ENCODE measurements at places on chromosomes 7 and 10.
A peak's percentile ranks its signal among the peaks of the same experiment; 100 is the strongest.

DNA sequence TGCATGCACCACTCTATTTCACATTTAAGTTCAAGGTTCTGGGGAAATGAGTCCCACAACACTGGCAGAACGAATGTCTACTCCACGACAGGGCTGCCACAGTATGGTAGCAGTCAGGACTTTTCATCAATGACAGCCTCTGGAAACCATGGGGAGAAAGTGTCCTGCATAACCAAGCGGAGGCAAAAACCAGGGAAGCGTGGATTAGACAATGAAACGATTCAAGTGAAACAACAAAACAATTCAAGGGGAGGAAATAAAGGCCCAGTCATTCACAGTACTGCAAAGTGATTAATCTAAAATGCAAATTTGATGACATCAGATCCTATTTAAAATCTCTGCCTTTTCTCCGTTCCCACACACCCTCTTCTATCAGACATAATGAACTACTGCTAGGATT is 168.2 kb downstream of the DPY19L1 start:
- DNase-seq, result no peak

DNA sequence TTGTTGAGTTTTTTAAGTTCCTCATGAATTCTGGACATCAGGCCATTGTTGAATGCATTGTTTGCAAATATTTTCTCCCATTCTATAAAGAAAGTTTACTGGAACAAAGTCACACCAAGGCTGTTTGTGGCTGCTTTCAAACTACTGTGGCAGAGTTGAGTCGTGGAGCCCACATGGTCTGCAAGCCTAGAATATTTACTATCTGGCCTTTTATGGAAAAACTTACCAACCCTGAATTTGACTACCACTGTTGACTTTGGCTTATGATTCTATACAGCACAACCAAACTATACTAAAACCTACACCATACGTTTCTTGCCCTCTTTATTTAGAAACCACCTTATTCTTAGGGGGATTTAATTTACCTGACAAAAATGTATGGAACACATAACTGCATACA is 239.1 kb downstream of the KCNMA1 start:
- DNase-seq, result no peak

GRCh38 chr10:52879091-52879807 is 106.7 kb upstream of the MBL2 start:
- DNase-seq, result peak; percentile 26

DNA sequence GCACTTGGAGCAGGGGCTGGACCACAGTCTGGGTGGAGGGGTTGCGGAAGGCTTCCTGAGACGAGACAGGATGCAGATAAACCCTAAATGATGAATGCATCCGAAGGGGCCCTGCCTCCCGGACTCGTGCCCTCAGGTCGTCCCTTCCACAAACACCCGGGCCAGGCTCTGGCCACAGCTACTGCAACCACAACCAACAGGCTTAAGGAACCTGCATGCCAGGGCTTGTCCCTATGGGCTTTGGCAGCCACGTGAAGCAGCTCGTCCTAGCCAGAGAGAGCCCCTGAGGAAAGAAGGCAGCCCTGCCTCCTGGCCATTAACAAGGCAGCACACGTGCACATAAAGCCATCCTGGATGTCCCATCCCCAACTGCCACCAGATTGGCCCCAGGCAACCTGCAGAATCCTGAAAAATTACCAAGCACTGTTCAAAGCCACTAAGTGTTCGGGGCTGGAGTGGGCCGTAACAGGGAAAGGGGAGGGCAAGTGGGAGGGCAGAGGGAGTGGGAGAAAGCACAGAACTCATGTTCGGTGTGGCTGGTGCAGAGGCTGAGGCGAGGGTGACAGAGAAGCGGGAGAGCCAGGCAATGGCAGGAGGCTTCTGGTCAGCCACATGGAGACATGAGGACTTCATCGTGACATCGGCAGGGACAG is 62.7 kb downstream of the MAD1L1 start:
- DNase-seq, result no peak

DNA sequence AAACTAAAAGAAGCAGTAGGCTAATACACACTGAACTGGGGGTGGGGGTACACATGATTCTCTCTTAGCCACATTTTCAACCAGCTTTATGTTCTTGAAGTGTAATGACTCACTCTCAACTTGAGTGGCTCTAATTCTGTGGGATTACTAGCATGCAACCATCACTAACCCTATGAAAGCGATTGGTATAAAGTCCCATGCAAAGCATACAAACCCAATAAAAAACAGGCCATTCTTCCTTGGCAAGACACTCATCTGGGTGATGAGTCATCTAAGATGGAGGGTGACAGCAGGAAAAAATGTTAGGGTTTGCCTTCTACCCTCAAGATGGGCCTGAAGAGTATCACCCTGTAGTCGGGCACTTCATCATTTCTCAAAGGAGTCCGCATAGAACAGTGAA is 14.9 kb upstream of the PON3 start:
- DNase-seq, result no peak
